Kasumi-1 (cell line): ENCODE measurements at places on chromosomes 6 and 20.

DNA sequence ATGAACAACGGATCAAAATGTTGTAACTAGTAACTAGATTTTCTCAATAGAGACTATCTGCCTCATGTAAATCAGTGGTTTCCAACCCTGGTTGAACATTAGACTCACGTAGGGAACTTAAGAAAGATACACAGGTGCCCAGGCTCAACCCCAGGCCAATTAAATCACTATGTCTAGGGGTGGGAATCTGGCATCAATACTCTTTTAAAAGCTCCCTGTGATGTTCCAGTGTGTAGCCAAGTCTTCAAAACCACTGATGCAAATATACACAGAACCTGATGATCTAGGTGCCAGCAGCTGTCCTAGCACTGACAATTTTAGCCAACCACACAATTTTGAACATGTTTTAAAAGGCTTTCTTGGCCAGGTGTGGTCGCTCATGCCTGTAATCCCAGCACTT, 128.7 kb downstream of the TBC1D32 start:
- no peak for DNase-seq

- DNase-seq, result no peak
Observed at GRCh38 chr20:856361-856775, 22.9 kb downstream of the FAM110A start.

DNA sequence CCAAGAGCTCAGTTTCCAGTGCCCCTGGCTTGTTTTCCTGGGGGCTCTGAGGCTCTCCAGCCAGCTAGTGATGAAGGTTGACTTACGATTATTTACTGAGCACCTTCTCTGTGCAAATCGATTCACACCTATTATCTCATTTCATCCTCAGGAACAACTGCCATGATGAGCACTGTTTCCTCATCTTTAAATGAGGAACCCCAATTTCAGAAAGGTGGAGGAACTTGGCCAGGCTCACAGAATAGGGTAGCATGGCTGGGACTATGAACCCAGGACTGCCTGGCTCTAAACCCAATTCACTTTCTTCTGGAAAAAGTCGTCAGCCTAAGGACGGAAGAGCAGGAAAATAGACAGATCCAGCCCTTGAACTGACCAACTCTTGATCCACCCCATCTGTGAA, 3.5 kb upstream of the BPI start:
- no peak for DNase-seq

DNA sequence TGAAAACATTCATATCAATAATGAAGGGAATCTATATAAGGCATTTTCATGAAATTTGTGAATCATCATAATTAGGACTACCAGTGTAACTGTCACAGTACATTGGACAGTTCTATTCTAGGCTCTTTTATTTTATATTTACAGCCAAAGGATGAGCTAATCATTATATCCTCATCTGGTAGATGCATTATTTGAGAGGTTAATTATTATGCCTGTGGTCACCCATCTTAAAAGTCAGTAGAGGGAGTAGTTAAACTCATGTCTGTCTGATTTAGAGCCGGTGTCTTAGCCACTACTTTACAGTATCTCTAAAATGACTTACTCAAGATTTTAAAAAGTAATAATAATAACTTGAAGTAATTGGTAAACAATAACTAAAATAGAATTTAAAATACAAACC, 899.3 kb upstream of the MAP3K7 start:
- DNase-seq, result no peak

GRCh38 chr20:24370911-24371695, 98.3 kb upstream of the SYNDIG1 start:
- DNase-seq, result no peak

- DNase-seq, result no peak
Observed at GRCh38 chr20:617934-618690, 8.0 kb upstream of the TCF15 start.

- no peak for DNase-seq
Observed at GRCh38 chr20:37388831-37389230, 42.9 kb downstream of the SRC start.

GRCh38 chr6:34514112-34514511, 42.0 kb downstream of the SPDEF start:
- DNase-seq, result no peak

GRCh38 chr6:105220186-105220585, 40.4 kb upstream of the POPDC3 start:
- no peak for DNase-seq

- DNase-seq, result no peak
Observed at GRCh38 chr6:161056451-161056850, 64.9 kb downstream of the MAP3K4 start.

GRCh38 chr6:14120546-14120945, 3.0 kb downstream of the CD83 start:
- no peak for DNase-seq

GRCh38 chr6:7135755-7136154, 28.0 kb downstream of the RREB1 start:
- DNase-seq, result no peak
